Anterior cingulate cortex (tissue), 58 donors: ENCODE measurements at places on chromosomes 6 and 20.

- no peak for DNase-seq
Measured at GRCh38 chr20:44748005-44748370, 2.3 kb downstream of the KCNK15 start.

DNA sequence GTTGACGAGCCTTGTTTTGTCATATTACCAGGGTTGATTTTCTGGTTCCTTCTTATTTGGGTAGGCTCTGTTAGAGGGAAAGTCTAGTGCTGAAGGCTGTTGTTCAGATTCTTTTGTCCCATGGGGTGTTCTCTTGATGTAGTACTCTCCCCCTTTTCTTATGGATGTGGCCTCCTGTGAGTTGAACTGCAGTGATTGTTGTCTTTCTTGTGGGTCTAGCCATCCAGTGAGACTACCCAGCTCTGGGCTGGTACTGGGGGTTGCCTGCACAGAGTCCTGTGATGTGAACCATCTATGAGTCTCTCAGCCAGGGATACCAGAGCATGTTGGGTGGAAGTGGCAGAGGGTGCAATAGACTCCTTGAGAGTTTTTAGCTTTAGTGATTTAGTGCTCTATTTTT, 680.6 kb downstream of the RFPL4B start:
- no peak for DNase-seq

GRCh38 chr6:12570461-12571030, 146.0 kb upstream of the PHACTR1 start:
- DNase-seq = no peak

DNA sequence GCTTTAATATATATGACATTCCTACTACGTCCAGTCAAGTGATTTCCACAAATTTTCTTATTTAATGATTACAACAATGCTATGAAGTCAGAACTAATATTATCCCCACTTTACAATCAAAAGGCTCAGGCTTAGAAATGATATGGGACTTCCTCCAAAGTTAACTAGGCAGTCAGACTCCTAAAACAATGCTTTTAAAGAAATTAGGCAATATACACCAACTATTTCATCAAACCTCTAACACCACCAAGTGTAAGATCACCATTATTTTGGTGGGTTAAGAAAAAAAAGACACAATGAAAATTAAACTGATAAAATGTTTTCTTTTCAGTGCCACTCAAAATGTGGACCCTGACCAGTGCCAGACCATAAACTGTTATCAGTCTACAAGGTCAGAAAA, 256.1 kb upstream of the RUNX2 start:
- DNase-seq = no peak

DNA sequence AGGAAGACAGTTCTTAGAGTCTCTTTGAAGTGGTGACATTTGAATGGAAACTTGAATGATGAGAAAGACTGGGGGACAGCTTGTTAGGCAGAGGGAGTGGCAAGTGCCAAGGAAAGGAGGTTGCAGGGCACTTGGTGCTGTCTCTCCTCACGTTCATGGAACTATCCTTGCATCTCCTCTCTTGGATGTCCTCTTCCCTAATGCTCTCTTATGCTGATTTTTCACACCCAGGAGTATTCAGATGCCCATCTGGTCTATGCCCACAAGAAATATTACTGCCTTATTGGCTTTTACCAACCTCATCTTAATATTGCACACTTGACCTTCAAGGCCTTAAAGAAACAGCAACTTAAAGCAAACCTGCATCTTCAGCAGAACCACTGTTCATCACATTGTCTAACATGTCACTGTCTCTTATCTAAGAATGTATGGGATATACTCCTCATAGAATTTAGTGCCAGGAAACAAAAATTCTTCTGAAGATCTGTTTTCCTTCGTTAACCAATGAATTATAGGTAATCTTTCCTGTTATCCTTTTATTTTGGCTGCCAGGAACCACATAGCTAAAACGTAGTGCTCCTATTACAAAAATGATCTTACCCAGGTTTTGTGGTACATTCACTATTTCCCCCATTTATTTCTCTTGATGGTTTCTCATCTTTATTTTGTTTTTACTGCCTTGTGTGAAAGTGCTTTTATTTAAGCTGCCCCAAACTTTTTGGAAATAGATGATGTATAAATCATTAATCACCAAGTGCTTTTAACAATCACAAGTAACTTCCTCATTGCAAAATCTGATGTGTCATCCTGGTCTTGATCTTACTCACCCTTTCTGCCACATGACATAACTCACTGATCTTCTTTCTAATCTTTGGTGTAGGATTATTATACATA, 12.8 kb downstream of the RGS17 start:
- DNase-seq = no peak

DNA sequence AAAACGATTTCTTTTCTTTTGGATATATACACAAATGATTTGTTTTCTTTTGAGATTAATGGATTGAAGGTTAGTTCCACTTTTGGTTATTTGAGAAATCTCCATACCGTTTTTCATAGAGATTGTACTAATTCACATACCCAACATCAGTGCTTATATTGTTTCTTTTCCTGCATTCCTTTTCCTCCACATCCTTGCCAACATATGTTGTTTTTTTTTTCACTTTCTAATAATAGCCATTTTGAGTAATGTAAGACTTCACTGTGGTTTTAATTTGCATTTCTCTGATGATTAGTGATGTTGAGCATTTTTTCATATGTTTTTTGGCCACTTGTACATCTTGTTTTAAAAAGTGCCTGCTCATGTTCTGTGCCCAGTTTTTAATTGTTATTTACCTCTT, 846.4 kb upstream of the EYS start:
- no peak for DNase-seq

GRCh38 chr6:104521176-104521575, 338.5 kb downstream of the HACE1 start:
- DNase-seq = peak; percentile 54

- no peak for DNase-seq
Measured at GRCh38 chr6:43739642-43740091, 30.3 kb upstream of the VEGFA start.

DNA sequence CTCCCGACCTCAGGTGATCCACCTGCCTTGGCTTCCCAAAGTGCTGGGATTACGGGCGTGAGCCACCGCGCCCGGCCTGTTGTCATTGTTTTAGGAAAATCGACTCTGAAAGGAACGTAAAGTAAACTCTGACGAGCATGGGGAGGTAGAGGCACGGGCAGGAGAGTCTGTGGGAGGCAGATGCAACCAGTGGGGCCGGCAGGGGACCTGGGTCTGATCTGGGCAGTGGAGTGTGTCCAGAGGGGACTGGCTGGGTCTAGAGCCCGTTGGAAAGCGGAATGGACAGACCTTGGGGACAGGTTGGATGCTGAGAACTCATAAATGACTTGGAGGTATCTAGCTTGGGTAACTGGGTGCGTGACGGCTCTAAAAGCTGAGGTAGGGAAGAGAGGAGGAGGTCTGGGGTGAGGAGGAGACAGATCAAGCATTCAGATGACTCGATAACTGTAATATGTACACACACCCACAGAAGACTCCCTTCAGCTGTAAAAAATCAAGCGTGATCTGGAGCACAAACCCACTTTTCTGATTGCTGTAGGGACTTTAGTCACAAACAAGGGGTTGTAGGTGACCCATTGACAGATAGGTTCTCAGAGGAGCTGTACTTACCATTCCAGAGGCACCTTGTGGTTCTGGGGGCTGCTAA, 22.4 kb downstream of the MANBAL start:
- DNase-seq = no peak

DNA sequence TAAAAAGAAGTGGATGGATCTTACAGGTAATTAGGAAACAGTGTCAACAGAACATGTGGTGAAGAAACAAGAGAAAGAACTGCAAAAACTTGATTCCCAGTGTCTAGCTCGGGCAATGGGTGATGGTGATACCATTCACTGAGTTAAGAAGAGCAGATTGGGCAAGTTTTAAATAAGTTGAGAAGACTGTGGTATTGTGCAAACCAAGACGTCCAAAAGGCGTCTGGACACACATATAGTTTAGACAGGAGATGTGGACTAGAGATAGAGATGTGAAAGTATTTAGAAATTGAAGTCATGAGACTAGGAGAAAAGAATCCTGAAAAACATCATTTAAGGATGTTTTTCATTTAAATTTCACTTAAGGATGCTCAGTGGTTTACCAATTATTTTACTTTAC, 53.9 kb downstream of the CDK19 start:
- DNase-seq = no peak

GRCh38 chr6:107817784-107818183, 6.3 kb downstream of the SCML4 start:
- DNase-seq = no peak

- no peak for DNase-seq
Measured at GRCh38 chr6:117600008-117600743, 2.1 kb downstream of the GOPC start.
